Stimulated activated CD4-positive, alpha-beta T cell treated with anti-CD3 and anti-CD28 coated beads, Interleukin-4, amount 100 ng/mL, for 48 hours (primary cell): ENCODE measurements at places on chromosomes 6 and 20.

- DNase-seq: no peak
Observed at GRCh38 chr6:104227508-104227907, 632.2 kb downstream of the HACE1 start.

DNA sequence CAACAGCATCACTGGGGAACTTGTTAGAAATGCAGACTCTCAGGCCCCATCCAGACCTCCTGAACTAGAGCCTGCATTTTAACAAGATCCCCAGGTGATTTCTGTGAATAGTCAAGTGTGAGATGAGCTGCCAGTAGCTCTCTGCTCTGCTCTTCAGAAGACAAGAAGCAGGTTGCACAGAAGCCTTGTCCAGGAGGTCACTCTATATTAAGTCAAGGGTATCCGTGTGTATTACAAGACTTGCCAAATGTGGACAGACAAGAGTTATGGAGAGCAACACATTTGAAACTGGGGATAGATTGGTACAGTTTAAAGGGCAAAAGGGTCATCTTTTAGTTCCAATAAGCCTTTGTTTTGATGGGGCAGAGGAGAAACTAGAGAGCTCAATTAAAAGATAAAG is 23.2 kb upstream of the RIN2 start:
- no peak for DNase-seq

DNA sequence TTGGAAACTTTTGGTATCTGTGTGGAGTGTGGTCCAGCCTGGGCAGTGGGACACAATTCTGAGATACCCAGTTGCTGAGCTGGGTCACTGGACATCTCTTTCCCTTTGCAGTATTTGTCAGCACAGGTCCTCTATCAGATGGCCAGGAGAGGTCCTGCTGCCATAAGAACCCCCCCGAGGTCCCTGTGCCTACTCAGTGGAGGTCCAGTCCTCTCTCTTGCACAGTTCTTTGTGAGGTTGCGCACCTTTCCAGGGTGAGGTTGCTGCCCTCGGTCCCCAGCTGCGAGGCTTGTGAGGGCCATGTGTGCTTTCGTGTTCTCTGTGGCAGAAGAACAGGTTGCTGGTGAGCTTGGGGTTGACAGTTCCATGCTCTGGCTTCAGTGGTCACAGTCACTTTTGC is 320.6 kb downstream of the QKI start:
- no peak for DNase-seq

DNA sequence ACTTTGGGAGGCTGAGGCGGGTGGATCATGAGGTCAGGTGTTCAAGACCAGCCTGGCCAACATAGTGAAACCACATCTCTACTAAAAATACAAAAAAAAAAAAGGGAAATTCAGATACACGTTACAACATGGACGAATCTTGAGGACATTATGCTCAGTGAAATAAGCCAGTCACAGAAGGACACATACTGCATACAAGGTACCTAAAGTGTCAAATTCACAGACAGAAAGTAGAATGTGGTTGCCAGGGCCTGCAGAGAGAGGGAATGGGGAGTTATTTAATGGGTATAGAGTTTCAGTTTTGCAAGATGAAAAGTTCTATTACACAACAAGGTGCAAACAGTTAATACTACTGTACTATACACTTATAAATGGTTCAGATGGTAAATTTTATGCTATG is 75.1 kb downstream of the SNX5 start:
- no peak for DNase-seq

DNA sequence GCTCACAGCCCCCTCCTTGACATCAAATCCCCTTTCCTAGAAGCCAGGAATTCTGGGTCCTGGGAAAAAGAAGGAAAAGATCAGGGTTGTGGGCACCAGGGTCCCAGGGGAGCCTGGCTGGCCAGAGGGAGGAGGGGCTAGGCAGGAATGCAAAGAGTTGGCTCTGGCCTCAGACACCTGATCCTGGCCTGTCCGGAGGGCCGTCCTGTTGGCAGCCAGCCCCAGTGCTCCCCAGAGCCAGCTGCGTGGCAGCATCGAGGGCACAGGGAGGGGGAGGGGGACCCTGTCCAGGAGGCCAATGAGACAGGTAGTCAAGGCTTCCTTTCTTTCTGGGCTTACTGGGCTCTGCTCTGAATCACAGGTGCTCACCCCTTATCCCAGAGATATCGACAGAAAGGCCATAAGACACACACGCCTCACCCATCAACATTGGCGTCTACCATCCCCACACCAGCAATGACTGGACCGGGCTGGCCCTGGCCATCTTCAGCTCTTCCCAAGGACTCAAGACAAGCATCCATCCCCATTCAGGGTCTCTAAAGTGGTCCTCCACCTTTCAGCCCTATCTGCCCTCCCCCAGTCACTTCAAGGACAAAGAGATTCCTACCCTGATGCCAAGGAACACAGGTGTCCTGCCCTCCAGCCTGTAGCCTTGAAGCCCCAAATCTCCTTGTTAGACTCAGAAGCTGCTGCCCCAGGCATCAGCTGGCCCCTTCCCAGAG is 723 bp downstream of the COL11A2 start:
- no peak for DNase-seq
